Hepatocyte (in vitro differentiated cells): ENCODE measurements at places on chromosomes 11 and 22. TPM values are rescaled to one million over a fixed set of nuclear protein-coding genes. Genes with fewer than 3 reads are reported as not detected.
A peak's percentile ranks its signal among the peaks of the same experiment; 100 is the strongest.

The GAS2L1 gene
- 10.4 and 11.7 TPM in 2 replicates for total RNA-seq

The DENND5A gene
- 45.3 and 56.4 TPM in 2 replicates for total RNA-seq

GRCh38 chr11:63986932-63987513 lies 785 bp downstream of the OTUB1 start:
- DNase-seq, result no peak

The CNIH2 gene
- 0.36 and 1.7 TPM in 2 replicates for total RNA-seq

GRCh38 chr11:69101115-69101791 lies 52.5 kb downstream of the TPCN2 start:
- peak; percentile 88 for DNase-seq

DNA sequence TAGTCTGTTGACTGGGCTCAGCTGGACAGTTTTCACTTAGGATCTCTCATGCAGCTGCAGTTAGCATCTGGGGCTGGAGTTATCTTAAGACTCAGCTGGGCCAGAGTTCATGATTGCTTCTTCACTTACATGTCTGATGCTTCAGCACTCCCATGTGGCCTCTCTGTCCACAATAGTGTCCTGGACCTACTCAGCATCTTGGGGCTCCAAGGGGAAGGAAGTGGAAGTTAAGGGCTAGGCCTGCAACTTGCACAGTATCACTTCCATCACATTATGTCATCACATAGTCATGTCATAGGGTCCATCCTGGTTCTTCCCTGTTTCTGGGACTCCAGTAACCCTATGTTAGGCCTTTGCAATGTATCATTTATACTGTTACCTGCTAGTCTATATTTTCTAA lies 115.9 kb downstream of the C11orf65 start:
- no peak for DNase-seq

The ASRGL1 gene
- 5.1 and 9.5 TPM in 2 replicates for total RNA-seq

DNA sequence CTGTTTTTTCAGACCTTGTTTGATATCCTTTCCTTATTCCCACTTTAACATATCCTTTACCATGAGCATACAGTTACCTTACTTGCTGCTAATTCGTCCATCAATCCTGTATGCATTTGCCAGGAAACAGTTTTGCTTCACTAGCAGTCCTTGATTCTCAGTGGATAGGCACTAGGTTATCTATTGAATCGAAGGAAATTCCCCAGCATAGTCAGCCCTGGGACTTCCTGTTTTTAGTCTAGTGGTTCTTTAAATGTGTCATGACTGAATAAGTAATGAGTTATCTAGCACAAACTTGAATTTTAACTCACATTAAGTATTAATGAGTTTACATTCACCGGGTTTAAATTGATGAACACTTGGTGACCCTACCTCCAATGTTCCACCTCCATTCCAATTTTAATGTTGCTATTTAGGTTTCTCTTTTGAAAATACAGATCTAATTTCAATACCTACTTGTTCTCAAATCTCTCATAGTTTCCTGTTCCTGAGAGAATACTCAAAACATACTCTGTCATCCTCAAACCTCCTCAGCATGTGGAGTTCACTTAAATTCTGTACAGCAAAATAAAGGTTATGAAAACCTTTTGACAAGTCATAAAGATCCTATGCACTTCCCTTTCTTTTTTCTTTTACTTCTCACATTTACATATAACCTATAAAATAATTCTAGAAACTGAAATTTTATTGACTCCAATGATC lies 1375.1 kb upstream of the TENM4 start:
- DNase-seq, result no peak

The OR52I2 gene
- total RNA-seq, result not detected in 2 replicates

GRCh38 chr11:68990995-68991780 lies 10.4 kb upstream of the MRGPRD start:
- DNase-seq, result no peak

The ZNHIT2 gene
- 8.3 and 13.5 TPM in 2 replicates for total RNA-seq

The FXYD6 gene
- 19.5 and 28.3 TPM in 2 replicates for total RNA-seq

GRCh38 chr11:10725907-10726253 lies 25.2 kb upstream of the CTR9 start:
- no peak for DNase-seq

- peak; percentile 49 for DNase-seq
Measured at GRCh38 chr11:94130298-94131046, 1.8 kb downstream of the PANX1 start.

DNA sequence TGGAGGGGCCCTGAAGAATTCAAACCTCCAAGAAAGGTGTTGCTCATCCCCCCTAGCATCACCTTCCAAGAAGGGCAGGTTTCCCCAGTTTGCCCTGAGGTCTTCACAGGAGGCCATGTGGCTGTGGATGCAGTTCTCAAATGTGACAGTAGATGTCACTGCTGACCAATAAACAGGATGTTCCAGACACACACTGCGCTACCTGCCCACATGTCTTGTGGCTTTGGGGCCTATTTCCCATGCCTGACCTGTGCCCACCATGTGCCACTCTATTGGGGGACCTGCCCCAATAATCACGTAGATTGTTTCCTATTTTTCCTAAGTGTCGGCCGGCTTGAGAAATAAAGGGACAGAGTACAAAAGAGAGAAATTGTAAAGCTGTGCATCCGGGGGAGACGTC lies 4.5 kb downstream of the GSTT2 start:
- DNase-seq, result no peak

The MS4A6A gene
- total RNA-seq, result 1.1 and 6.2 TPM in 2 replicates

The ANO3 gene
- 0.12 and 0.17 TPM in 2 replicates for total RNA-seq

The PRR14L gene
- total RNA-seq, result 22.9 and 30.4 TPM in 2 replicates

GRCh38 chr22:17201285-17201945 lies 17.8 kb downstream of the ADA2 start:
- DNase-seq, result peak; percentile 35
